ENCODE measurements at places on chromosomes 6 and 20. TPM values are rescaled to one million over a fixed set of nuclear protein-coding genes. Genes with fewer than 3 reads are reported as not detected.

Gene ALDH5A1
- total RNA-seq, result 1.7 TPM

Gene TNF
- total RNA-seq, result not detected

Gene FAM209A
- total RNA-seq, result 0.42 TPM

Gene RIPOR2
- 4.9 TPM for total RNA-seq

Gene ALDH8A1
- total RNA-seq, result 2.0 TPM

All from MCF 10A (cell line).